ENCODE measurements at places on chromosomes 1 and 21.
A peak's percentile ranks its signal among the peaks of the same experiment; 100 is the strongest.

GRCh38 chr1:45543581-45544417 lies 6.8 kb upstream of the AKR1A1 start:
- ATAC-seq, result peak; percentile 89

- ATAC-seq, result no peak
Observed at GRCh38 chr1:197321811-197322210, 53.8 kb downstream of the CRB1 start.

DNA sequence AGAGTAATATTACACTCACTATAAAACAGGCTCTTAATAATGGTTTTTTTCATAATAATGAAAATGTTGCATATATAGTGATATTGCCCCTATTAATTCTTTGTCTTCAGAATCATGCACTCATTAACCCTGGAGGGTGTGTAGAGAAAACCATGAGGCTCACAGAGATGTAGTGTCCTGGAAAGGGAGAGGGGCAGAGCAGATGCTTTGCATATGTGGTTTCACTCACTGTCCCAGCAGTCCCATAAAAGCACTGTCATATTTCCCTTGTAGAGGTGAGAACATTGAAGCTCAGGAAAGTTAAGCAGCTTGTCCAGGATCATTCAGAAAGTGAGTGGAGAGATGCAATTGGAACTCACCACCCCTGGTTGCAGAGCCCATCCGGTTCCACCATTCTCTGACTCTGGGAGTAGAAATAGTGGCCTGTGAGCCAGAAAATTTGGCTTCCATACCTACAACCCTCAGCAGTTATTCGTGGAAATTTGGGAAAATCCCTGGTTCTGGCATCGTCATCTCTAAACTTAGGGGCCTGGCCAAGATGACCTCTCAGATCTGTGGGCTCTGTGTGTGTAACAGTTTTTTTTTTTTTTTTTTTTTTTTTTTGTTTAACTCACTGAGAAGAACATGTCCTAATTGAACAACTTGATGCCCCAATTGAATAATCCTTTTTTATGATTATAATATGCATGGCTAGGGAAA lies 86.4 kb downstream of the RGL1 start:
- no peak for ATAC-seq

- ATAC-seq, result no peak
Observed at GRCh38 chr1:239428120-239428710, 41.8 kb downstream of the CHRM3 start.

GRCh38 chr1:225480825-225481434 lies 53.1 kb upstream of the LBR start:
- ATAC-seq, result peak; percentile 38

- ATAC-seq, result no peak
Observed at GRCh38 chr21:32001390-32001789, 128.6 kb downstream of the HUNK start.

- ATAC-seq, result no peak
Observed at GRCh38 chr21:27425172-27425571, 458.3 kb upstream of the ADAMTS5 start.

DNA sequence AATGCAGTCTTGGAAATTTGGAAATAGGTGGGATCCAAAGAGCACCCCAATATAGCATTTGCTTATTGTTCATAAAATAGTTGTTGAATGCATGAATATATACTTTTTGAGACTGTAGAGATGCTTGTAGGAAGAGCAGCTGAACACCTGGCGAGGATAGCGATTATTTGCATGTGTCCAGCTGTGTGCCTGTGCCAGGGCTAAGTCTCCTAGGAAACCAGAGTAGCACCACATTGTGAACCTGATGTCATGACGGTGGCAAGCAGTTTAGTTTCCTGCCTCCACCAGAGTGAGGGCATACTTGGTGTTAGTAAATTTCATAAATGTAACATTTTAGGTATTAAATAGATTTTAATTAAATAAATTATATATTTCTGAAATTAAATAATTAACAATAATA lies 37.3 kb upstream of the IRF2BP2 start:
- ATAC-seq, result no peak

- no peak for ATAC-seq
Observed at GRCh38 chr1:174005032-174005431, 17.1 kb downstream of the RC3H1 start.

DNA sequence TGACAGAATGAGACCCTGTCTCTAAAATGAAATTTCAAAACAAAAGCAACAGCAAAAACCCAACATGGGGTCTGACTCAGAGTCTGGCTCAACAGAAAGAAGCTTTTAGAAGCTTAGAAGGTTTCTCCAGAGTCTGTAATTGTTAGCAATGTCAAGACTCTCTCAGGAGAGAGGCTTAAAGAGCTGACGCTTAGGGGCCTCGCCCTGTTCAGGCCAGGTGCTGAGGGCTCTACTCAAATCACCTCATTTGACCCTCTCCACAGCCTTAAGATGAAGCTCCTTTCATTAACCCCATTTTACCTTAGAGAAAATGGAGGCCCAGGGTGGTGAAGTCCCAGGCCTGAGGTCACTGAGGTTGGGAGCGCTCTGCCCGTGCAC lies 5.3 kb upstream of the KIF17 start:
- ATAC-seq, result no peak

DNA sequence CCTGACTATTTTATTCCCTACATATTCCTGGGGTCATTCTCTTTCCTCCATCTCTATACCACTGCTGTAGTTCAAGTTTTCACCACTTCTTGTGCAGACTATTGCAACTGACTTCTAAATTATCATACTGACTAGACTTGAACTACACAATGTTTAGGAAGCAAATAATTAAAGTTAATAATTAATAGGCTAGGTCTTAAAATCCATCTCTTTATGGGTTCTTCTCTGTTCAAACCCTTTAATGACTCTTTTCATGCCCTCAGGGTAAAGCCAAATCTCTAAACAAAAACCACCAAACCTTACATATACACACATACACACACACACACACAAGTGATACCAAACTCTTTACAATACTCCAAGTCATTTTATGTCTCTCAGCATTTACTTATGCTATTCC lies 22.3 kb upstream of the MOB3C start:
- ATAC-seq, result no peak

DNA sequence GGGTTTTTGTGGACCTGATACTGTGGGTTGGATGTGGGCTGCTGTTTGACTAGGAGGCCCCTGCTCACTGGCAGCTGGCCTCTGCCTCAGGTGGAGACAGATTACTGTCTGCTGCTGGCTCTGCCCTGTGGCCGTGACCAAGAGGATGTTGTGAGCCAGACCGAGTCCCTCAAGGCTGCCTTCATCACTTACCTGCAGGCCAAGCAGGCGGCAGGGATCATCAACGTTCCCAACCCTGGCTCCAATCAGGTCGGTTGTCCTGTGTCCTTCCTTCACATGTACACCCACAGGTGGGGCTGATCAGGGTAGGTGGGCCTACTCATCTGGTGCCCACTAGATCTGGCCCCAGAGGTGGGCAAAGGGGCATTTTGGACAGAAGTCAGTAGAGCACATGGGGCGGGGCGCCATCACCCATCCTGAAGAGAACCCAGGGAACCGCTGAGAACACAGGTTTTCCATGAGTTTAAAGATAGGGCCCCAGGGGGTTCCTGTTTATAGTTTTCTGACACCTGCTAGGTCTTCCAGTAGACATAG lies 37.2 kb downstream of the ZBTB17 start:
- ATAC-seq, result peak; percentile 17

DNA sequence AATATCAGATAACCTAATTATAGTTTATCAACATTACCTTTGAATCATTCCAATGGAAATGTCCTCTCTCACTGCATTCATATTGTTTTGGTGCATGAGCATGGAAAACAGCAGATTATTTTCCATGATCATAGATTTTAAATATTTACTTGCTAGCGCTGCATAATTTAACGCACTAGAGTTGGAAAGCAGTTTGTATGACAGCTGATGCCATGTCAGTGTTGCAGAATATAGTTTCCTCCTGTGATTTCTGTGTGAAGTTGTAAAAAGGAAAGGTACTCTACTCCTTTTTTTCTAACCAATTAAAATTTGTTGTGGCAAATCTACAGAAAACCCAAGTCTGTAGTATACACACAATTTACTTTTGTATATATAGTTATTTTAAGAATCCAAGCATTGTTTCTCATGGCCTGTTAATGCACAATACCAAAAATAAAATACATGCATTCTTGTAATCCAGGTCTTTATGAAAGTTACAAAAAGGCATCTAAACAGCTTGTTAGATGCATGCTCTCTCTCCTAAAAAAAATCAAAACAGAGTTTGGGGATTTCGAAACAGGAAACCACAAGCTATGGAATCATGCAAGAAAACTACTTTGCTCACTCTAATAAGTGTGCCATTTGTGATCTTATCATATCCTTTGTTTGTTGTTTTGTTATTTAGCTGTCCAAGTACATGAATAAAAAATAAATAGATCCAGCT lies 1.9 kb upstream of the ATG4C start:
- ATAC-seq, result no peak

- no peak for ATAC-seq
Observed at GRCh38 chr1:162500805-162501204, 3.2 kb downstream of the UHMK1 start.

- no peak for ATAC-seq
Observed at GRCh38 chr1:25247829-25248754, 838 bp upstream of the RSRP1 start.

DNA sequence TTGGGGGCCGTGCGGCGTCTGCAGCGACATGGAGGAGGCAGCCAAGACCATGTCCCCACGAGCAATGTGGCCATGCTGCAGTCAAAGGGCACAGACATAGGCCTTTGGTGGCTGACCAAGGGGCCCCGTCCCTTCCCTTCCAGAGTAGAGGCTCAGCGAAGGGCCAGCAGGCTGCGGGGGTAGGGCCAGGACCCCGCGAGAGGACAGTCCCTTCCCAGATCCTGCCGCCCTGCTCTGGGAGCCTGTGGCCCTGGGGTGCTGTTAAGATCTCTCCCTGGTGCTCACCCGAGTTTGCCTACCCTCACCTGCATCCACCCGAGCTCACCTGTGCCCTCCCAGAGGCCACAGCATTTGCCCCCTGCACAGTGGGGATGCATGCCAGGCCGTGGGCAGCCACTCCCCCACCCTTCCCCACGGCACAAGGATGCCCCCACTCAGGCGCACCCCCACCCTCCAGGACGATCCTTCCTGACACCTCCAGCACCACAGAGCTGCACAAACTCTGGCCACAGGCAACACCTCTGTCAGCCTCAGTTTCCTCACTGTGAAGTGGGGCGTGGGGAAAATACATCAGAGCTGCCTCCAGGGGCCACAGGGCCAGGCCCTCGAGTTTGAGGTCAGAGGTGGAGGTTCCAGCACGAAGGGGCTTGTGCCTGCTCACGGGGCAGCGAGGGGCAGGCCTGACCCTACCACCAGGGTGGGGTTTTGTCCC lies 15.5 kb downstream of the ITGB2 start:
- ATAC-seq, result no peak

DNA sequence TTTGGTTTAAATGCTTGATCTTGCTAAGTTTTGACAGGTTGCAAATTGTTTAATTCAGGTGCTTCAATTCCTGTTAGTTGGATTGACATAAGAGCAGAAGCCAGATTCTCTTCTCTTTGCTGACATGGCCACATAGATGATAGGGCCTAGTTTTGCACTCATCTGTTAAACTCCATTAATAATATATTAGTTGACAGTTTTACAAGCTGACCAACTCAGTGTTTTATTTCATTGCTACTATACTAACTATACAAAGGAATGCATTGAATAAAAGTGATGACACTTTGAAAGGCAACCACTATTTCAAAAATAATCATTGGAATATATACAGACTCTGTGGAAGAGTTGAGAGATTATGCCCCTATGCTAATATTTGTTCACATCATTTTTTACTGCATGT lies 255.6 kb upstream of the DPYD start:
- ATAC-seq, result no peak

GRCh38 chr1:27338751-27339150 lies 3.1 kb upstream of the SYTL1 start:
- no peak for ATAC-seq

GRCh38 chr1:58726581-58726980 lies 26.7 kb upstream of the MYSM1 start:
- ATAC-seq, result no peak

DNA sequence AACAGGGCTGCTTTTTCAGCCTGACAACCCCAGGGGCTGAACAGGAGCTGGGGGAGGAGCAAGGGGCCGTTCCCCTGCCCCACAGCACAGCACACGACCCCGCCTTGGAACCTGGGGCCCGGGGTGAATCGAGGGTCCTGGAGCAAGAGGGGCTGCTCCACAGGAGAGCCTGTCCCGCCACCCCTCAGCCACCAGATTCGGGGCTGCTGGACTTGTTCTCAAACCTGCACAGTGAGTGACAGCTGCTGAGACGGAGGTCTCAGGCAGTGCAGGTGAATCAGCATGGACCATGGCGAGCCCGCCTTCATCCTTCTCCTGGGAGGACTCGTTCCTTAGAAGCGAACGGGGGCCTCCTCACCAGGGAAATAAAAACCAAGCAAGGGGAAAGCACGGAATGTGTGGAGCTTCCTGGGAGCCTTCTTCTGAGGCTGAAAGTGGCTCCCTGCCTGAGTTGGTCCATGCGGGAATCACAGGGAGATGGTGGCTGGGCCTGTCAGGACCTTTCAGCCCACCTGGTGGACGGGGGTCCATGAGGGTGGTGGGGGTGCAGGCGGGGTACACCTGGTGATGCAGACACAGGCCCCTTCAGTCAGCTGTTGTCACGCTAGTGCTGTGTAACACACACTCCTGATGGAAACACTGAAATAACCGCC lies 125.4 kb downstream of the SIK1 start:
- ATAC-seq, result no peak

- no peak for ATAC-seq
Observed at GRCh38 chr1:2258122-2258681, 30.1 kb downstream of the SKI start.

GRCh38 chr1:230794871-230795605 lies 47.9 kb downstream of the CAPN9 start:
- no peak for ATAC-seq

DNA sequence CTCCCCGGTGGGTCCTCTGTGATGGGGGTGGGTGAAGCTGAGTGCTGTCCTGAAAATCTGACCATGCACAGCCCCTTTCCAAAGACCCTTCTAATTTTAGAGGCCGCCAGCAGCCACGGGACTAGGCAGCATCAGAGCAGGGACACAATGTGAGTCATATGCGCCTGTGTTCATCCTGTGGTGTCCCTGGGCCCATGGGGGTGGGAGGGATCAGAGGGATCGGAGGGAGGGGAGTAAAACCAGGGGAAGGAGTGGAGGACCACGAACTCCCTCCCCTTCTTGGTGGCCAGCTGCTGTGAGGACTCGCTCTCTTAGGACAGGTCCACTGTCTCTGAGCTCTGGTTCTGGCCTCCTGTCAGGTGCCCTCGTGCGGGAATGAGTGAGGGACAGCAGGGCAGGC lies 61.5 kb downstream of the ADARB1 start:
- no peak for ATAC-seq
